ENCODE measurements at places on chromosomes 1 and 21.

DNA sequence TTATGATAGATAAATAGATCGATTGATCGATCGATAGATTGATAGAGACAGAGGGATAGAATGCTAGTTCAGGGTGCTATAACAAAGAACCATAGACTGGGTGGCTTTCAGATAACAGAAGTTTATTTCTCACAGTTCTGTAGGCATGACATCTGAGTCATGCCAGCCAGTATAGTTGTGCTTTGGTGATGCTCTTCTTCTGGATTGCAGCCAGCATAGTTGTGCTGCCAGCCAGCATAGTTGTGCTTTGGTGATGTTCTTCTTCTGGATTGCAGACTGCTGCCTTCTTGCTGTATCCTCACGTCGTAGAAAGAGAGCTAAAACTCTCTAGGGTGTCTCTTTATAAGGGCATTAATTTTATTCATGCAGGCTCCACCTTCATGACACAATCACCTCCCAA is 860.8 kb downstream of the BRINP3 start:
- no peak for DNase-seq

GRCh38 chr1:20721117-20722061 is 3.6 kb upstream of the KIF17 start:
- no peak for DNase-seq

- peak; percentile 50 for DNase-seq
These were observed 6.7 kb downstream of the LMO4 start for GRCh38 chr1:87335175-87335884.

GRCh38 chr1:228963795-228964177 is 228.5 kb downstream of the RHOU start:
- DNase-seq: no peak

DNA sequence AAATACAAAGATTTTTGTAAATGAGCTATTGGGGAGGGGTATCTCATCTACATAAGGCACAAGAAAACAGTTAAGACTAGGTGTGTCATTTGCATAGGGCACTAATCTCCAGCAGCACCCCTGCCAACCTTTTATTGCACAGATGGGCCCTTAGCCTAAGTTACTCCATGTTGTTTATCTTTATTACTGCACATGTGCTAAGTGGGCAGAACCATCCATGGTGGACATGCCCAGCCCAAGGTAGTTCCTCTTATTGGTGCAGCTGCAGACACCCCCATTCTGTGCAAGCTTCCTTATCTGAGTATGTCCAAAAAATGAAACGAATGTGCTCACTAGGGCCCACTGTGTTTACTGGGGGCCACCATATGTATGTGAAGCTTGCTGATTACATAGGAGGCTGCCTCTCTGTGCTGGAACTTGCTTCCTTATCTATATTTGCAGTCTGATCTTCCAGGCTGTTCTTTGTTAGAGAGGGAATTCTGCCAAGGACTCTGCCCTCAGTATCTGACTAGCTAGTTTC is 77.3 kb upstream of the NEK7 start:
- DNase-seq: no peak

DNA sequence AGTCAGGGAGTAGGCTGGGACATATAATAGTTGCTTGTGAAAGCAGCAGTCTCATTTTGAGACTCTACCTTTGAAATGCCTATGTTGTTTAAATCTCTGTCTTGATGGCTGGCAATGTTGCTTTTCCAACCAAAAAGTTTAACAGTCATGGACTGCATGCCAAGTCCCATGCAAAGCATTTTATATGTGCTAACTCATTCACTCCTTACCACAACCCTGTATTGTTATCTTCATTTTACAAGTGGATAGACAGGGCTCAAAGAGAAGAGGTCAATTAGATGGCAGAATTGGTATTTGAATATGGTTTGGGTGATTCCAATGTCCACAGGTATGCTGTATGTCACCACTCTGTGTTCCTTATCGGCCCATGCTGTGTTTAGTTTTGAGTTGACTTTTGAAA is 331.4 kb upstream of the USP24 start:
- DNase-seq: no peak

- no peak for DNase-seq
These were observed 14.2 kb downstream of the ETV3L start for GRCh38 chr1:157085421-157085820.

- DNase-seq: no peak
These were observed 8.4 kb upstream of the NPHP4 start for GRCh38 chr1:6000444-6001288.

DNA sequence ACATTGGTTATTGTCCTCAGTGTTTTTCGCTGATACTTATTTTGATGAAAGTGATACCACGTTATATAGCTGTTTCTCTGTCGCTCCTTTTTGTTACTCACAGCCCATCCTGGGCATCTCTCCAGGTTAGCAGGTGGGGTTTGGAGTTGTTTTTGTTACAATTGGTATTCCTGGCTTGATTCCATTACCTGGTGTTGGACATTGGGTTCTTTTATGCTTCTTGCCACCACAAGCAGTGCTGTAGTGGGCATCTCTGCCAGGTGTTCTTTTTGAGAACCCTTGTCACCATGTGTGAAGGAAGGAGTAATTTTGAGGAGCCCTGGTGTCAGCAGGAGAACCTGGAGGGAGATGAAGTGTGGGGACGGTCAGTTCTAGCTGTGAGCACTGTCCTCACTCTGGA is 47.5 kb upstream of the PWP2 start:
- DNase-seq: no peak

DNA sequence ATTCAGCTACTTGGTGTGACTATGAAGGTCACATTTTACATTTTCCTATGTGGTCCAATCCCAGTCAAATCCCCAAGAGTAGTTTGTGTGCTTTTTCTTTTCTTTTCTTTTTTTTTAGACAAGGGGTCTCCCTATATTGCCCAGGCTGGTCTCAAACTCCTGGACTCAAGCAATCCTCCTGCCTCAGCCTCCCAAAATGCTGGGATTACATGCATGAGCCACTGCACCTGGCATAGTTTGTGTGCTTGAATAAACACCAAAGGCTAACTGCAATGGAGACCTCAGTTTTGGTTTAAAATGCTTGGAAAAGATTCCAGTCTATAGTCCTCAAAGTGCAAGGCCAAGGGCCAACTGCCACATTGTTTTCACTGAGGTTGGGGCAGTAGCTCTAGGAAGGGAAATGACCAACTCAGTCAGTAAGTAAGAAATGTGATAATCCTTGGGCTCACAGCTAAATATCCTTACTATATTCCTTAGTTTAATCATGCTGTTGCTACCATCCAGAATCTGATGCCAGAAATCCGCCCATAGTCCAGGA is 38.6 kb downstream of the EIF2B3 start:
- DNase-seq: no peak

GRCh38 chr1:200150006-200150405 is 122.5 kb downstream of the NR5A2 start:
- no peak for DNase-seq

DNA sequence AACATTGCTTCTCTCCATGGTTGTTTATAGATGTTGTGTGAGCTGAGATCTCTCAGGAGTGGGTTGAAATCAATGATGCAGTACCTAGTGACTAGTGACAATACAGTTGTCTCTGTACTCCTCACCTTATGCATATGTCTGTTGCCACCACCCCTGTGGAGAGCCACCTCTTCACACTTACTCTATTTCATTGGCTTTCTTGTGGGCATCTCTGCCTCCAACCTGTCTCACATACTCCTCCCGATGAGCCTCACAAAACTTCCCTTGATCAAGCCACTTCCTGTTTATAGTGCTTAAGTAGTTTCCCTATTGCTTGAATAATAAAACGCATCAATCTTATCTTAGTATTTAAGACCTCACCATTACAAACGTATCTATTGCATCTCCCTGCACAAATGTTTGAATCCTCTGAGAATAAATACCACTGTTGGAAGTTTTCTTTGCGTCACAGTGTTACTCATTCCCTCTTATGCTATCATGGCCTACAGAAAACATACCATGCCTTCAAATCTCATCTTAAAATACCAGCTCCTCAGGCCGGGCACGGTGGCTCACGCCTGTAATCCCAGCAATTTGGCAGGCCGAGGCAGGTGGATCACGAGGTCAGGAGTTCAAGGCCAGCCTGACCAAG is 54.7 kb upstream of the GREM2 start:
- DNase-seq: no peak

DNA sequence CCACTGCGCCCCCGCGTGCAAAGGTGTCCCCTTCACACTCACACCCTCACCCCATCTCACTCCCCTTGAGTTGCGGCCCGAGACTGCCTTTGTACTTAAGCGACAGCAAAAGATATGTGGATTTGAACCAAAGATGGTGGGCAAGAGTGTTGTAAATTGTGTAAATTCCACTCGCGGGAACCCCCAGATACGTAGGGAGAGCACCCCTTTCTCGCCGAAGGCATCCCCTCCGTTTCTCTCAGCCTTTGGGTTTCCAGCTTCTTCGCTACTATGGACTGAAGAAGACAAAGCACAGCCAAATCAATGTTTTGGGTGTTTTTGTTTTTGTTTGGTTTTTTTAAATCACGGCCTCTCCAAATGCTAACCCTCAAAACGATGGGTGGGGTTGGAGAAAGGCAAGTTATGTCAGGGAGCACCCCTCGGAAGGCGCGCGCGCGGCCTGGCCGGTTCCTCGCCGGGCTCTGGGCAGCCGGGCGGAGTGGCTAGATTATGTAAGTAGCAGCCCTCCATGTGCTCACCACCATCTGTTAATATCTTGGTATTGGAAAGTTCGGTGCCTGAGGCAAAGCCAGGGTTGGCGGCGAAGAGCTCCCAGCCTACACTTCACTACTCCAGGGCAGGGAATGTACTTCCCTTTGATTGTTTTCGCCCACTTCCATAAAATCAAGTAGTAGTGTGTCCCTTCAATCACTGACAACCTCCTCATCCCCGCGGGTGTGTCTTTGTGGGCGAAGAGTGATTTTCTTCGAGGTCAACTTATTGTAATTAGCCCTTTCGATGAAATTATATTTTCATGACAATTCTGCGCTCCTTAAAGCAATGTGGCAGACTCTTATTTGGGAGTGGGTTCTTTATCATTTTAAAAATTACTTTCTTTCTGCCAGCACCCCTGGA is 4.0 kb upstream of the PROX1 start:
- no peak for DNase-seq

DNA sequence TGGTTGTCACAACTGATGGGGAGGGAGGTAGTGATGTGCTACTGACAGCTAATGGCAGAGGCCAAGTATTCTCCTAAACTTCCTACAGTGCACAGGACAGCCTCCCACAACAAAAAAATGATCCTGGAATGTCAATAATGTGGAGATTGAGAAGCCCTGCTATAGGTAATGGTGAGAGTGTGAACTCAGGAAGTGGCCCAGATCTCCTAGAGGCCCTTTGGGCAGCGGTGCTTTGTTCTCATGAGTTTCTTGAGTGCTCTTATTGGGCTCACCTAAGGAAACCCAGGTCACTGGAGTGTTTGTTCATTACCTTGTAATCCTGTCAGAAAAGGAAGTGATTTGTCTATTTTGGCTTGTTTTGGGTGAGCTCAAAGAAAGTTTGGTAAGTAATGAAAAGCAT is 5.9 kb downstream of the OTUD3 start:
- no peak for DNase-seq
